Renal cortical epithelial cell (primary cell): ENCODE measurements at places on chromosomes 11 and 22. TPM values are rescaled to one million over a fixed set of nuclear protein-coding genes. Genes with fewer than 3 reads are reported as not detected.

The NNMT gene
- total RNA-seq: 1,571 and 2,593 TPM in 2 replicates

The PAMR1 gene
- 0.52 and 1.8 TPM in 2 replicates for total RNA-seq

The IGF2 gene
- 0.75 TPM in 1 of 2 replicates, not detected in the other for total RNA-seq

The EFCAB6 gene
- total RNA-seq: 0.69 and 8.4 TPM in 2 replicates

The HPX gene
- total RNA-seq: 0.20 TPM in 1 of 2 replicates, not detected in the other

The CSF2RB gene
- total RNA-seq: under 0.01 TPM in 1 of 2 replicates, not detected in the other

The CD248 gene
- total RNA-seq: under 0.01 TPM in 1 of 2 replicates, not detected in the other

The TMEM191C gene
- 0.17 and 0.35 TPM in 2 replicates for total RNA-seq

The LUZP2 gene
- not detected in 2 replicates for total RNA-seq

The USP35 gene
- total RNA-seq: 6.8 and 12.4 TPM in 2 replicates

The GLYAT gene
- 3.6 TPM in 1 of 2 replicates, not detected in the other for total RNA-seq

The SLC6A5 gene
- not detected in 2 replicates for total RNA-seq

The APOL3 gene
- total RNA-seq: 4.0 and 10.4 TPM in 2 replicates

DNA sequence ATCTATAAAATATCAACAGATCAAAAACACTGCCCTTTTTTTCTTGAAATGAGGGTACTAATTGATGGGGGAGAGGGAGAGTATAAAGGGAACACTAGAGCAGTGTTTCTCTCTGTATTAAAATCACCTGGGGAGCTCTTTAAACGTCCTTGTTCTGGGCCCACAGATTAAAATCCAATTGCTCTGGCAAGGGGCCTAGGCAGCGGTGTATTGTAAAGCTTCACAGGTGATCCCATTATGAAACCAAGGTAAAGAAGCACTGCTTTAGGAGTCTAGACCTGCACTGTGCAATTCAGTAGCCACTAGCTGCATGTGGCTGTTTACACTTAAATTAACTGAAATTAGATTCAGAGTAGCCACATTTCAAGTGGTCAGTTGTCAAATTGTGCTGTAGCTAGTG is 3.0 kb downstream of the AQP11 start:
- no peak for DNase-seq

DNA sequence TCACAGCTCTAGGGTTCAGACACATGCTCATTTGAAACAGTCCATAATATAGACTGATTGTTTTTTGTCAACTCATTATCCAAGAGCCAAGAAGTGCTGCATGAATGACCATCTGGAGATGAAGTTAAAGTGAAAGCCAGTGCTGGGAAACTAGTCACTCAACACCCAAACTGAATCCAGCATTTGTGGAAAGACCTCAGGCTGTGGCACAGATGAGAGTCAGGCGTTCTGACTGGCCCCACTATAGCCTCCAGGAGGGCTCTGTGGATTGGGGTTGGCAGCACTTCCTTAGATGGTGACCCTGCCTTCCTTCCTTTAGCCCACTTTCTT is 2.1 kb downstream of the FEZ1 start:
- no peak for DNase-seq

DNA sequence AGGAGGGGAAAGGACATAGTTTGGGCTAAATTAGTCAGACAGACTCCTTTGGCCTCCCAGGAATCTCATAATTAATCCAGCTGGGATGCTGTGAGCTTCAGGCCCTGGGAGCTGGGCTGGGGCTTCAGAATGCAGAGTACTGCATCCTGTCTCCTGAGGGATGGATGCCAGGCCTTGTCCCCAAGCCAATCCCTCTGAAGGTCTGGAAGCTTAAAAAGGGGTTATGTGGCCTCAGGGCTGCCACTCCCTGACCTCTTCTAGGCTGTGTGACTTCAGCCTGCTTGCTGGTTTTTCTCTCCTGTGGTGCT is 6.9 kb upstream of the LRRC32 start:
- no peak for DNase-seq

GRCh38 chr11:8296038-8296649 is 32.5 kb upstream of the LMO1 start:
- no peak for DNase-seq

DNA sequence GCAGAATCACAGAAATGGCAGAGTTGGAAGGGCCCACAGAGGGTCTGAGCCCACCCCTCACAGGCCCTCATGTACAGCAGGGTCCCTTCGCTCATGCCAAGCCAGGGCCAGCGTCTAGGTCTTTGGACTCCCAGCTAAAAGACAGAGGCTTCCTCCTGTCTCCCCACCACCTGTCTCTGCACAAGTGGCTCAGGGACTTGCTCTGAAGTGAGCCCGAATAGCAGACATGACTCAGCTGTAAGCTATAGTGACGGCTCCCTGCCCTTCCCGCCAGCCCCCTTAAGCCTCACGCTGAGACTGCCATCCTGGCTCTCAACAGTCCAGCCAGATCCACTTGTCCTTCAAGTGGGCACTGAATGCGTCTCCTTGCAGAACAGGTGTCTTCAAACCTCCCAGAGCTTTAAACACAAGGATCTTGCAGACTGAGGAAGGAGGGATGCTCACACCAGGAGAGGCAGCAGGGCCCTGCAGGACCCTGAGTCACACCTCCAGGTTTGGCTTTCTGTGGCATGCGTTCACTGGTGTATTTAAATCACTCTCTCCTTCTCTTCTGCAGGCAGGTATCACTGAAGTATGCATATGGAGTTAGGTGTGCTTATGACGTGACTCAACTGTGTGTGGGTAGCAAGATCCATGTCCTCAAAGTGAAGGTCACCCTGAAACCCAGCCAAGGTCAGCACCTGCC is 154.9 kb downstream of the CACNA1I start:
- DNase-seq: no peak

DNA sequence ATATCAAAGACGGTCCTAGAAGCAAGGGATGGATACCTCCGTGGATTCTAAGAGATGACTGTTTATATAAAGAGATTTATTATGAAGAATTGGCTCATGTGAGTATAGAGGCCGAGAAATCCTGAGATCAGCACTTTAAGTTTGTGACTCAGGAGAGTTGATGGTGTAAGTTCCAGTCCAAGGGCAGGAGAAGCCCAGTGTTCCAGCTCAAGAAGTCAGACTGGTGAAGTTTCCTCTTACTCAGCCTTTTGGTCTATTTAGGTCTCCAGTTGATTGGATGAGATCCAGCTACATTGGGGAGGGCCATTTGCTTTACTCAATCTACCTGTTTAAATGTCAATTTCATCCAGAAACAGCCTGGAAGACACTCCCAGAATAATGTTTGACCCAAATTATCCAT is 45.1 kb downstream of the TSPAN18 start:
- peak; percentile 9 for DNase-seq

DNA sequence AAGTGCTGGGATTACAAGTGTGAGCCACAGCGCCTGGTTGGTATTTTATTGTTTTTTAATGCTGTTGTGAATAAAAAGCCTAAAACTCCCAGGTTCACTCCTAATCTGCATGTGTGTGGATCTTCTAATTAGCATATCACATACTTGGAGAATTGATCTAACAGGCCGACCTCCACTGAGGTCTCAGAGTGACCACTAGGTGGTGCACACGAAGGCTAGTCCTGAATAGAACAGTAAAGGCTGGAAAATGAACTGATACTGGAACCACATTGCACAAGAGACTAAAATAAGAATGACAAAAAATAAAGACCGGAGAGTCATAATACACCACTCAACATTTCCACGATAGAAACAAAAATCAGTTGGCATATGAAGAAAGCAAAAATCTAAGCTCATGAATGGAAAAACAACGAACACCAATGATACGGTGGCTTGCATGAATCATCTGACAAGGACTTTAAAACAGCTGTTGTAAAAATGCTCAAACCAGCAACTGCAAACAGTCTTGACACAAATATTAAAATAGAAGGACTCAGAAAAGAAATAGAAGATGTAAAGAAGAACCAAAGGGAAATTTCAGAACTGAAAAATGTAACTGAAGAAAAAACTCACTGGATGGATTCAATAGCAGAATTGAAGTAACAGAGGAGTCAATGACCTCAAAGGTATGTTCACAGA is 19.2 kb downstream of the PIM3 start:
- no peak for DNase-seq

DNA sequence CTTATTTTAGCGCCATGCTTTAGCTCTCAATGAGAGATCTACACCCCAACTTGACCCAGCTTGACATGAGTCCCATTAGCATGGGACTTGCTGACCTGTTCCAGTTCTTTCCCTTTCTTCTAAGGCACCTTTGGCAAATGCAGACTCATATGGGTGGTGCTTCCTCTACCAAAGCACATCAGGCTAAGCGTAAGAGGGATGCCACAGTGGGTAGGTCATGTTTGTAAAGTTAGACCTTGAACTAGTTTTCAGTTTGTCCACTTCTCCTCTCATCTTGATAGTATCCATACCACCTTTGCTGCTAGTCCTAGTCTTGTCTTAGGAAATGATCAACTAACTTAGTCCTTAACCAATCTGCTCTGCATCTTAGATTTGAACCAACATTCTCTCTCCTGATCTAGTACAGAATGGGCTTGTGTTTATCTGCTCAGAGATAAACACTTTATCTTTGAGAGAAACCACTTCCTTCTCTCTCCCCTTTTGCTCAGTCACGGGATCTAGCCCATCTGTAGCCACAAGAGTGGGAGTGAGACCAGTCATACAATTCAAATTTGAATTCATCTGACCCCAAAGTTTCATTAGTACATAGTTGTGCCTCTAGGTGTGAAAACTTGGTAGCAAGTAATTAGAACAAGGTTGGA is 72.1 kb upstream of the CD44 start:
- no peak for DNase-seq

DNA sequence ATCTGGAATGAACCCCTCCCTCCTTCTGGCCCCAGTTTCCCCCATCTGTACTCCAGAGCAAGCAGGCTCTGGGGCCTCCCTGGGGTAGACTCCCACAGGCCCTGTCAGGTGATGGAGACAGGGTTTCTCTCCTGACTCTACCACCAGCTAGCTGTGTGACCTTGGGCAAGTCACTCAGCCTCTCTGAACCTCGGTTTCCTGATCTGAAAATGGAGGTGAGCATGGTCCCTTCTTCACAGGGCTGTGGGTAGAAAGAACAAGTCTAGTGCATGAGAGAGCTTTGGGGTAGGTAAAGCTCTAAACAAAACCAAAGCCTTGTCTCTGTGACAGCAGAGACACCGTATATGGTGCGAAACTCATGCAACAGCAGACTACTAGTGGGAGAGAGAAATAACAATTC is 5.6 kb downstream of the CD5 start:
- DNase-seq: no peak

DNA sequence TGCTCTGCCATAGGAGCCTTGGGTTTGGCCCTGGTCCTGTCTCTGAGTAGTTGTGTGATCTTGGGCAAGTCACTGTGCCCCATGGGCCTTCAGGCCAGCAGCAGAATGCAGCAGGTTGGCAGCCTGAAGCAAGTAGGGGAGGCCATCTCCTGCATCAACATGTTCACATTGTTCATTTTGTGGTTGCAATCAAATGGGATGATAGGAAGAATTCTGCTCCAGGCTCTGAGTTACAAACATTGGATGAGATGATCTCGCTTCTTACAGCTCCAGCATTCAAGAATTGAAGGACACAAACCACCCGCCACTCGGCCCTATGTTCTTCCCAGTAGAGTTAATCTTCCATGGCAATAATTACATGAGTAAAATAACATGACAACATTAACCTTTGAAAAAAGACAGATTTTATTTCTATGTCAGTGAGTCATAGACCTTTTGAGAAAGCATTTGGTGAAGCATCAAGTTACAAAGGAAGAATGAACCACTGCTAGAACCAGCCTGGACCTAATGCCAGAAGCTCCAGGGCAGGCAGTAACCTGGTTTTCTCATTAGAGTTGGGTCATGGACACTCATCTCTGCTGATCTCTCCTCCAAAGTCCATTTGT is 308.3 kb upstream of the NCAM1 start:
- peak; percentile 1 for DNase-seq

DNA sequence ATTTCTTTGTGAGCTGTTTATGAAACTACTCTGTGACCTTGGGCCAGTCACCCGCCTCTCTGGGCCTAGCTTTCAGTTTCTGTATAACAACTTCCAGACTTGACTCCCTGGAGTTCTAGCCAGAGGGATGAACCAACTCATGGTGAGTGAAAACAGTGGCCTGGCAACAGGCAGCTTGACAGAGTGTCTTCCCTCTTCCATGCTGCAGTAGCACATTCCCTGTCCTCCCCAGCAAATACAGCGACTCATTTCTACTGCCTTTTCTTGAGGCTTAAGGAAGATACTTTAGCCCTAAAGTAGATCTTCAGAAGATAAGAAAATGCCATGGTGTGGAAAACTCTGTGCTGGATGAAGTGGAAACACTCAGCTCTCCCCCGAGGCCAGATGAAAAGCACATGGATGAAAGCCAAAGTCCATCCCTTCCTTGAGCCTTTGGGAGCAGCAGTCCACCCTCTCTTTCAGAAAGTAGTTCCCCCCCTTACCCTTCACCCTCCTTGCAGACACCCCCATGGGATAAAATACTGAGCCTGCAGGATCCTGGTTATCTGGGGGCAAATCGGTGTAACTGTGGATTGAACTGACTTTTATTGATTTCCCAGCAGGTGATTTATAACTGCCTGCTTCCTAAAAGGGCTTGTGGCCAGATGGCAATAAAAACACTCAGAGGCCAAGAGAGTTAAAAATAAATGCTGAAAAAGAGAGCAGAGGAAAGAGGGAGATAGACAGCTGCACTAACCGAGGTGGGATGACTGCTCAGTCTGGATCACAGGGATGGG is 24.1 kb downstream of the IRAG1 start:
- no peak for DNase-seq

DNA sequence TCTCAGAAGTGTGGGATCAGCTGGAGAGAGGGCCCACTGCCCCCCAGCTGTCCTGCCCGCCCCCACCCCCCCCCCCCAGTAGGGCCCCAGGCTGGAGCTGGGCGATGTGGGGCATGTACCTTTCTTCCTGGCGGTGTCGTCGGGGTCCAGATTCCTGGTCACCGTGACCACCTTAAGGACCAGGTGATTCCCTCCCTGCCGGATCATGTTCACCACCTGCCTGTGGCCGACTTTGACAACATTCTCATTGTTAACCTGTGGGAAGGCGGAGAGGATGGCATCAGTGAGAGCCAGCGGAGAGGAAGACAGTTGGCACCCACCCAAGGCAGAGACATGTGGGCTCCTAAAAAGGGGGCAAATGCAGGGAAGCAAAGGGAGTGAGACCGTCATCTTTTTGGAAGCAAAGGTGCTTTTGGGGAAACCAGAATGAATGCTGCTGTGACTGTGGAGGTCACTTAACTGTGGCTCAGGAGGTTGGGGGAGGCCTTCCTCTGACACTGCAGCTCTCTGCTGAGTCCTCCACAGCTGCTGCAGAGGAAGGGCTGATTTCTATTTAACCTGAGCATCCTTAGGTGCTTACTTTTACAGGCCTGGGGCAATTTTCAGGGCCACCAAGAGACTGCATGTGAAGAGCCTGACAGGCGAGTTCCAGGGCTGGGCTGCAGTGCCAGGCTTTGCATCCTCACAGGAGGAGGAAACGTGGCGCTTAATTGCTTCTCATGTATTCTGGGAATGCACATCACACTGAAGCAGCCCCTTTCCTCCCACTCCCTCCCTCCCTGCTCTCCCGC is 104.5 kb downstream of the CTTN start:
- DNase-seq: no peak

DNA sequence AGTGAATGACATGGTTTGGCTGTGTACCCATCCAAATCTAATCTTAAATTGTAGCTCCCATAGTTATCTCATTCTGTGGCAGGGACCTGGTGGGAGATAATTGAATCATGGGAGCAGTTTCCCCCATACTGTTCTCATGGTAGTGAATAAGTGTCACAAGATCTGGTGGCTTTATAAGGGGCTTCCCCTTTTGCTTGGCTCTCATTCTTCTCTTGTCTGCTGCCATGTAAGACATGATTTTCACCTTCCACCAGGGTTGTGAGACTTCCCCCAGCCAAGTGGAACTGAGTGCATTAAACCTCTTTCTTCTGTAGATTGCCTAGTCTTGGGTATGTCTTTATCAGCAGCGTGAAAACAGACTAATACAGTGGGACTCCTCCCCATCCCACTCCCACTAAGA is 11.1 kb downstream of the OR5A2 start:
- no peak for DNase-seq
